ENCODE measurements at places on chromosomes 7 and 10. TPM values are rescaled to one million over a fixed set of nuclear protein-coding genes. Genes with fewer than 3 reads are reported as not detected.

ELOVL3 gene
- total RNA-seq, result not detected

EPHB6 gene
- 0.93 TPM for total RNA-seq

GET4 gene
- total RNA-seq, result 42.1 TPM

C1GALT1 gene
- total RNA-seq, result 11.2 TPM

ABCA13 gene
- 0.03 TPM for total RNA-seq

AOC1 gene
- not detected for total RNA-seq

ZCWPW1 gene
- total RNA-seq, result 3.3 TPM

SLC13A1 gene
- 0.10 TPM for total RNA-seq

GBX1 gene
- not detected for total RNA-seq

WEE2 gene
- not detected for total RNA-seq

FAM25A gene
- not detected for total RNA-seq

SPDYE6 gene
- total RNA-seq, result not detected

KCND2 gene
- total RNA-seq, result 12.5 TPM
